ENCODE measurements at places on chromosomes 16 and 17.

DNA sequence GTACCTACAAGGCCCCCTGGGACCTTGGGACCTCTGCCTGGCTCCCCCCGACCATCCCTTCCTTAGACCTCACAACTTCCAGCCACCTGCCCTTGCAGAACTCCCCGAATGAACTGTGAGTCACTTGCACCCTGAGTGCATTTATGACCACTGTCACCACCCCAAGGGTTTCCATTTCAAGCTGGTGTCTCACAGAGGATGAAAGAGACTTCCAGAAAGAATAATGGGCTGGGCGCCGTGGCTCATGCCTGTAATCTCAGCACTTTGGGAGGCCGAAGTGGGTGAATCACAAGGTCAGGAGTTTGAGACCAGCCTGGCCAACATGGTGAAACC is 124.5 kb upstream of the CIBAR2 start:
- no peak for DNase-seq

DNA sequence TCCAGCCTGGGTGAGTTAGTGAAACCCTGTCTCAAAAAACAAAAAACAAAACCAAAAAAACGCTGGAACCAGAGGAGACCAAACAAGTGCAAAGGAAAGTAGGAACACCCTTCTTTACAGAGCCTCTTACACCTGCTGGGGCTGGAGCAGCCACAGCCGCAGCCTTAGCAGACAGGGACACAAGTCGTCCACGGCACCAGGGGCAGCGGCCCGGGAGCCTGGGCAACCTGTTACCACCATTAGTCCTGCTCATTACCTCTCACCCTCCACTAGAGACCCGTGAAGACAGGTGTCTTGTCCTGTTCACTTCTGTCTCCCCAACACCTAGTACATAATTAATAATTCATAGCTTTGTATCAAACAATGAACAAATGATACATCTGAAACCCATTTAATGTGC is 83.6 kb downstream of the C16orf78 start:
- DNase-seq = no peak

GRCh38 chr17:80362428-80363119 is 52.4 kb upstream of the ENDOV start:
- no peak for DNase-seq

DNA sequence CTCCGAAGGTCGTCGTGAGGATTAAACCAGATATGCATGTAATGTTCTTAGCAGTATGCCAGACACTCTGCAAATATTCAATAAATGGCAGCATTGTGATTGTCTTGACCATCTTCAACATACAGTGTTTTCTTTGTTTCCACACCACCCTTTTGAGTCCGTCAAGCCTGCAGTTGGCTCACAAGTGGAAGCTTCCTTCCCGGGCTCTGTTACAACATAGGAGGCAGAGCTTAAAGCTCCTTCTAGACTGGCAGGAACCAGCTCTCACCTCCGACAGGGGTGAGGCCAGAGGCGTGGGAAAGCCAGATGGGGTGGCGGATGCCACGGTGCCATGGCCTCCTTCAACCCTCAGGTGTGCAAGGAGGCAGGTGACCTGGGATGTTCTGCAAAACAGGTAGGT is 138.3 kb downstream of the FOXL1 start:
- no peak for DNase-seq

GRCh38 chr17:78329263-78330059 is 30.4 kb downstream of the SOCS3 start:
- DNase-seq = no peak

DNA sequence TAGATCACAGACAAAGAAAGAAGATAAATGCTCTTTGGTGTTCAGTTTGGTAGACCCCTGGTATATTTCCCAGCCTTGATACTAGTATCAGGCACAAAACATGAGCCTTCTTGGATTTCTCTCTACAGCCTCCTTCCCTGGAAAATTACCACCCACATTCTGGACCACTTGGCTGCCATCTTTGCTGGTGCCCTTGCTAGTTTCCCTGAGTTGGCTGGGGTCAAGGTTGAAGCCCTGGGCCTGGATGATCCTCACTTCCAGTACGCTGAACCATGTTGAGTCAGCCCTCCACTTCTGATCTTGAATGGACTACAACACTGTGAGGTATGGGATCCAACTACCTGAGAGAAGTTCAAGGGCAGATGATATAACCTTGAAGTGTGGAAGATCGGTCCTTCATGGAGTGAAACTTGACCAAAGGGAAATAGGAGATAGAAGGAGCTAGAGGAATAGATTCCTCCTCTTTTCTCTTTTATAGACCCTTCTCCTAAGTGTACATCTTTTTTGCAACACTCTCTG is 501.4 kb downstream of the TMEM114 start:
- no peak for DNase-seq

DNA sequence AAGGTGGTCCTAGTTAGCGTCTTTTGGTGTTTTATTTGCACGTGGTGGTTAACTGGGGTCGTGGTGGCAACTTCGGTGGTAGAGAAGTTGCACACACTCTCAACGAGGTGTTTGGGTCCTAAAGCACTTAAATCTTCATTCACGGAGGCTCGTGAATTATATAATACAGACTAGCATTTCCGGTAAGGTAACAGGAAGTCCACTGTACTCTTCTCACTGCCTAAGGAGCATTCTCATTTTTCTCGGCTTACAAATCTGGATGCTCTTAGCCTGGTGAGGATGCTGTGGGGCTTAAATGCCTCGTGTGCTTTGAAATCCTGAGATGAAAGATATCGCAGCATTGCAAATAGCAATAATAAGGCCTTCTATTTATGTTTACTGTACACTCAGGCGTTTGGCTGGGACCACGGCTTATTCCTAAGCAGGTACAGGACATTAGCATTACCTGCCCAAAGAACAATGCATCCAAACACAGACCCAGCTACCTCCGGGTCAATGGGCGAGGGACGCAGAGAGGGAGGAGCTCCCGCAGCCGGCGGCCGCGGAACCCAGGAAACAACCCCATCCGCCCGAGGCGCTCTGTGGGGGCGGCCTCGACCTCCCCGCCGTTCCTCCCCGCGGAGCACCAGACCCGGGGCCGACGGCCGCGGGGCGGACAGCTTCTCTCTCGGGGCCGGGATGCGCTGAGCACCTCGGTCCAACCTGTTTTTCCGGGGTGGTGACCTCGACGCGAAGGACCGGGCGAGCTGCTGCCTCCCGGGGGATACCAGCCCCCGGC is 856 bp downstream of the DNAJA2 start:
- DNase-seq = peak; percentile 3

- no peak for DNase-seq
Observed at GRCh38 chr16:87119748-87120147, 197.4 kb downstream of the C16orf95 start.

DNA sequence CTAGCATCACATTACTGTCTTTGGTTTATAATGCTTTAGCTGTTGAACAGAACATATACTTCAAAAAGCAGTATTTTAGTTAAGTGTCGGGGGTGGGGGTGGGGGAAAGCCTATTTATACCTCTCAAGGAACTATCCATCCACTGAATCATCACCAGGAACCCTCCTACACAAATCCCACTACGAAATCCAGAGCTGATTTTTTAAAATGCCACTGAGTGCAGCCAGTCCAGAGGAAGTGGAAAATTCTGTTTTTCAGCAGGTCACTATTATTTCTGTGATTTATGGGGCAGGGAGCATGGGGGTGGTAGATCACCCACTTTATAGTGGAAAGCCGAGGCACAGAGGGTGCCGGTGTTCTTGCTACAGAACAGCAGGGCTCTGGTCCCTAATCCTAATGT is 284.1 kb downstream of the SOX9 start:
- no peak for DNase-seq

DNA sequence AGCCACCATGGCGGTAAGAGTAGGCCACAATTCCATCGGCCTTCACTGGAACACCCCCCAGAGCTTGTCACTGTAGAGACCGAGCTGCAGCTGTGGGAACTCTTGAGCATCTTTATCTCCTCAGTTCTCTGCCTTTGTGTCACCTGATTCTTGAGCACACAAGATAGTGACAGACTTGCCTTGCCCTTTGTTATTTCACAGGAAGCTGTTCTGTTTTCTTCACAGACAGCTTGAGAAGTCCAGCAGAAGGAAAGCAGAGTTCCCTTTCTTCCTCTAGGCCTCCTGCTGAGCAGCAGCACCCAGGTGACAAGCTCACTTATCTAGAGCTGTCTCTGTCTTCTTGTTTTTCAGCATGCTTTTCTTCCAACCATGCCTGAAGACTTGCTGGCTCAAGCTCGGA is 38.4 kb upstream of the ENDOV start:
- DNase-seq = no peak

DNA sequence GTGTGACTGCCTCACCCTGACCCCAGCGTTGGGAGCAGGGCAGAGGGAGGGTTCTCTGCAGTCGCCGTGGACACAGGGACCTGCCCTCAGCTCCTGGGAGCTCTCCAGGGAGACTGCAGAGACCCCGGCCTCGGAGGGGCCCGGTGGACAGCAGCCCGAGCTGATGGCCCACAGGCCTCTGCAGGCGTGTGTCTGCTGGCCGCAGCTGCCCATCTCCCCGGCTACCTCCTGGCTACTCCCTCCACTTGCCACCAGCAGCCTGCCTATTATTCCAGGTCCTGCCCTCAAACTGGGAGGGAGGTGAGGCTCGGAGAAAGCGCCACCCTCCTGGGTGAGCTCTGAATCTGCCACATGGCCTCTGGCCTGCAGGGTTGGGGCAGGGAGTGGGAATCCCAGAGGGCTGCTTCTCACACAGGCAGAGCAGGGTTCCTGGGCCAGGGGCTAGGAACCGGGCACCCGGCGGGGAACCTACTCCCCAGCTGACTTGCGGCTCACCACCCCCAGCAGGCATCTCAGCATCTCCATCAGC is 7.2 kb downstream of the SLC16A5 start:
- DNase-seq = no peak

GRCh38 chr17:79651266-79651665 is 40.4 kb upstream of the RBFOX3 start:
- DNase-seq = no peak

DNA sequence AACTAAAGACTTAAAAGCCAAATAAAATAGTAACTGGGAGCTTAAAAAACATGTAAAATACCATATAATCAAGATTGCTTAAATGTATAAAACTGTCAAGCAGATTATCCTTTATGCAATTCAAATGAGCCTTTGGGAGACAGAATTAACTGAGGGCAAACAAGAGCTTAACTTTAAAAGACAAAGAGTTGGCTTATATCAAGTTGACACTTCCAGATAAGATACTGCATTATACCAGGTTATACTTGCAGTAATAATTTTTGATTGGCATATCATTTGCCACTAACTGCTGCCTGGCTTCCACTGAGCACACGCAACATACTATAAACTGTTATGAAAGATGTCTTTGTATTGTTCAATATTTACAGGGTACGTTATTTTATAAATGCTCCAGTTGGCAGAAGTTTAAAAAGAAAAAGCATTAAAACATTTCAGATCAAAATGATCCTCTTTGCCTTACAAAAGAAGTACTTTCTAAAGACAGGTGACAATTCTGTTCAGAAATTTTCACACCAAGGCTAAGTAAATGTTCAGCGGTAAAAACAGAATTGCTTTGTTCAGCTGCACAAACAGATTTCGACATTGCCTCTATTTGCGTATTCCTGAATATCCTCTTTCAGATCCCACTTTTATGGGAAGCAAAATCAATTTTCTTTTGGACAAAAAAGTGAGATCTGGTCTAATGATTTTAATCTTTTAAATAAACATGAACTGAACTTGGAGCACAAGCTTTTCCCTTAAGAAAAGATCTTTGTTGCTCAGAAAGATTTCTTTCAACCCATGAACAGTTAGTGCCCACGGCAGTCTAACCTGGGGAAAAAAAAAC is 50.7 kb downstream of the TOX3 start:
- DNase-seq = no peak

- DNase-seq = peak; percentile 71
Observed at GRCh38 chr16:85366031-85366763, 246.9 kb upstream of the GSE1 start.

DNA sequence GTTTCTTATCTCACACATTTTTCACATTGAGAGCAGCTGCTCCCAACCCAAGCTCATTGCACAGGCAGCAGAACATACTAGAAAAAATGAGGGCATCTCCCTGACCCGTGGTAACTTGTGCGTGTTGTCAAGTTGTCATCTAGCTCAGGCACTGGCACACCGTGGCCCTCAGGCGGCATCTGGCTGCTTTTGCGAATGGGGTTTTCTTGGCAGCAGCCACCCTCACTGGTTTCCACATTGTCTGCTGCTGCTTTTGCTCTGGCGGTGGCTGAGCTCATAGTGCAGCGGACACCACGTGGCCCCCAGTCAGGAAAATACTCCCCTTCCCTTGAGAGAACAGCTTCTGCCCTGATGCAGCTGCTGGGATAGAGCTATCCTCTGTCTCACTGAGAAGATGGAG is 9.4 kb upstream of the TEDC2 start:
- no peak for DNase-seq

- DNase-seq = no peak
Observed at GRCh38 chr17:73584987-73585386, 59.3 kb downstream of the SDK2 start.

GRCh38 chr17:77841742-77842527 is 116.6 kb upstream of the TNRC6C start:
- no peak for DNase-seq

DNA sequence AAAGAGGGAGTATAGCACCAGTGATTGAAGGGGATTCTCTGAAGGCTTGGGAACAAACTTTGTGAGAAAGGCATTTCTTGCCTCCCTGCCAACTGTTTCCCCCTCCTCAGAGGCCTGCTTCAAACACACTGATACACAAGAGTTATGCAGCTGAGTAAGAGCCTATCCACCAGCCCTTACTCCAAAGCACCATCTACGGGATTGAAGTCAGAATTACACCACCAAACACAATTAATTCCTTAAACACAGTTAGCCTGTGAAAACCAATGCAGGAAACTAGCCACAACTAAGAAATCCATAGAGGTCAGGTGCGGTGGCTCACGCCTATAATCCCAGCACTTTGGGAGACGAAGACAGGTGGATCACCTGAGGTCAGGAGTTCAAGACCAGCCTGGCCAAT is 138.3 kb downstream of the SHCBP1 start:
- DNase-seq = no peak

DNA sequence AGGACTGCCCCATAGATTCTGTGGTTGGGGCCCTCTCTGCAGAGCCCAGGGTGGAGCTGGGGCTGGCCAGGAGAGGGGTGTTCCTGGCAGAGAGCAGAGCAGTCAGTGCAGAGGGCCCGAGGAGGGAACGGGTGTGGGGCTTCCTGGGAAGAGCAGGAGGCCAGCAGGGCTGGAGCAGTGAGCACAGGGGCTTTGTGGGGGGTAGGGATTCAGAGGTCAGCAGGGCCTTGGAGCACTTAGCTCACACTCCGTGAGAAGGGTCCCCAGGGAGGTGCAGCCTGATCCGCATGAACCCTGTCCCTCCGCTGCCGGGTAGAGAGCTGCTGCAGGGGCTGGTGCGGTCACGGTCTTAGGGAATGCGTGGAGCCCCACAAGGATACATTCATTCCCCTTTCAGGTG is 113.0 kb upstream of the CIBAR2 start:
- no peak for DNase-seq
